ENCODE measurements at places on chromosomes 3 and 15. TPM values are rescaled to one million over a fixed set of nuclear protein-coding genes. Genes with fewer than 3 reads are reported as not detected.

- no peak for DNase-seq
These were observed 256.6 kb upstream of the ROPN1 start for GRCh38 chr3:124248471-124249028.

- no peak for DNase-seq
These were observed 90.0 kb downstream of the STT3B start for GRCh38 chr3:31622636-31623288.

DNA sequence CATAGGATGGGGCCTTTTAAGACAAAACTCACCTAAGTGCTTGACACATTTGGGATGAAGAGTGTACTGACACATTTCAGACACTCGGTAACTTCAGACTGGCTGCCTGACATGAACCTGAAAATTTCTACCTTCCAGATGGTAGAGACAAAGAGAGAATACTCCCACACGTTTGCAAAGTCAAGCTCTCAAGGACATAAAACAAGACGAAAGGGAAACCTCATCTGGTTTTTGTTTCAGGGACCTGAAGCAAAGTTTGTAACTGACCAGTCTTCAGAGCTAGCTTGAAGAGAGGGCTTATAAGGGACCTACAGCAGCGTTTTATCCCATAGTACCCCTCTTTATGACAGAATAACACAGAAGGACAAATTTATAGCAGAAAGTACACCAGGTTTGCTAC is 41.9 kb downstream of the ZNF621 start:
- DNase-seq: no peak

- DNase-seq: no peak
These were observed 621.3 kb upstream of the EPHA6 start for GRCh38 chr3:96192966-96193550.

GRCh38 chr3:4052706-4053105 is 250.5 kb upstream of the SETMAR start:
- DNase-seq: no peak

GRCh38 chr15:51390241-51390965 is 48.9 kb downstream of the GLDN start:
- no peak for DNase-seq

DNA sequence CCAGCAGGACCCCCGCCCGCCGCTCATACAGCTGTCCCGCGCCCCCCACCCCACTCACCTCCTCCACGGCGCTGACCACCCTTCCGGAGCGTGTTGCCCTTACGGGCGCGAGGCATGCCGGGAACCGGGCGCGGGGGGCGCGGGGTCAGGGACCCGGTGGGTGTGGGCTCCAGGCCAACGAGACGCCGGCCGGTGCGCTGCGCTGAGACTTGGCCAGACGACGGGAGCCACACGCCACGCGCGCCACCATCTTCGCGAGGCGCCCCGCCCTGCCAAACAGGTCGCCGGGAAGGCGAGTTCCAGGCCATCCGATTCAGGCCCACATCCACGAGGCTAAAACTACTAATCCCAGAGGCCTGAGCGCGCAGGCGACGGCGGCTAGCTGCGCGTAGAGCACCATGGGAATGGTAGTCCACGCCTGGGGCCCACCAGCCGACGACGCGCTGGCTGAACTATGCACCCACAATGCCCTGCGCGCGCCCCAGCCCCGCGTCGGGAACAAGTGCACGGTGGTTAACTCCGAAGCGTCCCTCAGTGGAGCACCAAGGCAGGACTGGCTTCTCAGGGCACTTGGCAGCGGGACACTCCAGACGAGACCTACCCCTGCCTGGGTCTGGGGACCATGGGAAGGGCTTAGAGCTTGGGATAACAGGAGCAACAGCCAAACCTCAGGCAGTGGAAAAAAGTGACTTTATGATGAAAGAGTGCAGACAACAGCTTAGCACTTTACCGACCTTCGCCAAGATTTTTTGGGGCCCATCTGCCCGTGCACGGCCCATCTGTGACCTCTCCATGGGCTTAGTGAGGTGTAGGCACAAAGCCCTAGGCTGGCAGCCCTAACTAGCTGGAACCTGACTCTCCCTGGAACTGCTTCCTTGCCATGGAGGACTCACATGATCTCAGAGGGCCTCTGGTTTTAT is at the start of gene IFRD2:
Gene IFRD2, minus strand, starts transcription at position 271 of the 920 bp plus-strand sequence. Its CDS starts 155 bp downstream, at position 116.
- peak; percentile 97 for DNase-seq

RPL4 gene
- total RNA-seq: 1,786 TPM

NEIL1 gene
- total RNA-seq: 12.4 TPM

C3orf20 gene
- total RNA-seq: 0.93 TPM

LNP1 gene
- total RNA-seq: 2.9 TPM

RTP3 gene
- not detected for total RNA-seq

All from natural killer cell treated with Interleukin-12 subunit alpha and Interleukin-12 subunit beta and Interleukin-15 and Interleukin-18, amount 100 ng/mL, for 72 hours (primary cell).